Activated CD4-positive, alpha-beta T cell treated with anti-CD3 and anti-CD28 coated beads for 36 hours (primary cell): ENCODE measurements at places on chromosomes 2 and 18. TPM values are rescaled to one million over a fixed set of nuclear protein-coding genes. Genes with fewer than 3 reads are reported as not detected.

- peaks cover 7% of the 10 kb centered on the region for H3K27me3 ChIP-seq
- H3K4me1 ChIP-seq, result peaks cover 15% of the 10 kb centered on the region
- DNase-seq, result no peak
- no peak overlapping the region for H3K4me3 ChIP-seq
- no peak overlapping the region for H3K27ac ChIP-seq
Measured at GRCh38 chr2:222842491-222843174, 18.2 kb upstream of the ACSL3 start.

Gene ING5
- total RNA-seq, result 39.7 TPM

DNA sequence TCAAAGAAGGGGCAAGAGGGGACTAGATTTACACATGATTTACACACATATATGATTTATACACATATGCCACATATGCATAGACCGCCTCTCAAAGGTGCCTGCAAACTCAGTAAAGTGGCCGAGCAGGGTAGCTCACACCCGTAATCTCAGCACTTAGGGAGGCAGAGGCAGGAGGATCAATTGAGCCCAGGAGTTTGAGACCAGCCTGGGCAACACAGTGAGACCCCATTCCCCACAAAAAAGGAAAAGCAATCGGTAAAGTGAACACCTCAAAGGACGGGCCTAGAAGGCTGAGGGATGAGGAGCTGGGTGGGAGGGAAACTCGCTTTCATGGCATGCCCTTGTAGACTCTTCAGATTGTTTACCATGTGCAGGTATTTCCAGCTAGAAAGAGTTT, 5.1 kb downstream of the ANKRD39 start:
- peaks cover 37% of the 10 kb centered on the region for H3K36me3 ChIP-seq
- no peak for DNase-seq
- H3K4me3 ChIP-seq, result no peak overlapping the region
- H3K27me3 ChIP-seq, result no peaks in the 10 kb centered on the region
- no peak overlapping the region for H3K27ac ChIP-seq
- H3K4me1 ChIP-seq, result peaks cover 15% of the 10 kb centered on the region

DNA sequence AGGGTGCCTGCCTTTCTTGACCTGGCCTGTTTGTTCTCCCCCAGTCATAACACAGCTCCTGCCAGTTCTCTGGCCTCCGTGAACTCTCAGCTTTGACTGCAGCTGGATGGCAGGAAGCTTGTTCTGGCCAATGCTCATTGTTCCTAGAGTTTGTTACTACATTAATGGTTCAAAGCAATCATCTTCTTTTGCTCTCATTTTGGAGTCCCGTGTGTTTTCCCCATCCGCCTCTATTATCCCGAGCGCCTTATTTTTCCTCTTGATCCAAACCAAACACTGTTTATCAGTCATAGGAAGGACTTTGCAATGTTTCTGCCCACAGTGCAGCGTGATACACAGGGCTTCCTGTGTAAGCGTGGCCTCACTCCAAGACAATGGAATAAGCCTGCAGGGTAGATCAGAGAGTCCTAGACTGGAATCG, 184.3 kb upstream of the APCDD1 start:
- no peak overlapping the region for H3K4me3 ChIP-seq
- no peaks in the 10 kb centered on the region for H3K36me3 ChIP-seq

GRCh38 chr18:74489676-74490075, 6.5 kb upstream of the CNDP2 start:
- no peak overlapping the region for H3K4me3 ChIP-seq
- H3K4me1 ChIP-seq, result peaks cover 16% of the 10 kb centered on the region

DNA sequence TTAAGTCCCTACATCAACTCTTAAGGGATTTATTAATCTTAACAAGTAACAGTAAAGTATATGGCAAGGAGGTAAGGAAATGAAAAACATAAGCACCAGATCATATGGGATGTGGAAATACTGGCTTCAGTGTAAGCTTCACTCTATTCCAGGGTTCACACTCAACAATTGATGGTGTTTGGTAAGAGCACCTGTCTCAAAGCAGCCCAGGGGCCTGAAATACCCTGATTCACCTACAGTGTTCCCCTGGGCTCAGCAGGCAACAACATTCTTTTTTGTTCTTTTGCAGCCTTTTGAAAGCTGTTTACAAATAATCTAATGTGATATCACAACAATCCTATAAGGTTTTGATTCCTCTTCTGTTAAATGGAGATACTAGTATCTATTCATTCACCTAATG, 1.2 kb upstream of the MLPH start:
- no peak for DNase-seq
- H3K27me3 ChIP-seq, result peaks cover 50% of the 10 kb centered on the region
- no peaks in the 10 kb centered on the region for H3K36me3 ChIP-seq

DNA sequence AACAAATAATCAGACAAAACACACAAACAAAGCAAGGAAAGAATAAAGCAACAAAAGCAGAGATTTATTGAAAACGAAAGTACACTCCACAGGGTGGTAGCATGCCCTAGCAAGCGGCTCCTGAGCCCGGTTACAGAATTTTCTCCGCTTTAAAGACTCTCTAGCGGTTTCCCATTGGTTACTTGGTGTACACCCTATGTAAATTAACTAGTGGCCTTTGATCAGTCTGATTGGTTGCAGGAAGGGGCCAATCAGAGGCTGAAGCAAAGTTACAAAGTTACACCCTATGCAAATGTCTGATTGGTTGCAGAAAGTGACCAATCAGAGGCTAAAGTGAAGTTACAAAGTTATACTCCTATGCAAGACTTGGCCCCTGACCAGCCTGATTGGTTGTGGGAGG, 242.9 kb downstream of the LDLRAD4 start:
- no peak overlapping the region for H3K27ac ChIP-seq
- peaks cover 13% of the 10 kb centered on the region for H3K36me3 ChIP-seq
- H3K4me1 ChIP-seq, result peaks cover 47% of the 10 kb centered on the region
- H3K27me3 ChIP-seq, result no peaks in the 10 kb centered on the region
- H3K4me3 ChIP-seq, result no peak overlapping the region
- no peak for DNase-seq
